Small intestine (tissue), 16 donors: ENCODE measurements at places on chromosomes 5 and 9. TPM values are rescaled to one million over a fixed set of nuclear protein-coding genes. Genes with fewer than 3 reads are reported as not detected.

- H3K36me3 ChIP-seq, result no peaks in the 10 kb centered on the region
- no peaks in the 10 kb centered on the region for H3K27me3 ChIP-seq
- H3K27ac ChIP-seq, result no peak overlapping the region
- no peak for DNase-seq
- H3K4me3 ChIP-seq, result no peak overlapping the region
- no peaks in the 10 kb centered on the region for H3K4me1 ChIP-seq
Measured at GRCh38 chr5:91419136-91419535, 36.0 kb upstream of the ARRDC3 start.

DNA sequence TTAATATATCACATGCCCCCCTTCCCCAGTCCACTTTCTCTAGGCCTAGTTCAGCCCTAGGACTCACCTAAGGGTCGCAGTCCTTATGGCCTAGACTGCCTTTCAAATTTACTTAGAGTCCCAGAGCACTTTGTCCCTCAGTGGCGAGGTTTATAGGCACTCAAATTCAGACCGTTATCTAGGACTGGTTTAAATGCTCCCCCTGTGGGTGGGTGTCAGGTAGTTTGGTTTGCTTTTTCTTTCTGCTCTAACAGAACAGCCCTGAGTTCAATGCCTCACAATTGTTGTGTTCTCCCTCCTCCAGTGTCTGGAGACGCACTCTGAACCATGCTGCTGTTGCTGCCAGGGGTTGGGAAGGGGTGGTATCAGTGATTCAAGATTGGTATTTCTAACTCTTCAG lies 317.1 kb downstream of the MAT2B start:
- H3K36me3 ChIP-seq, result no peaks in the 10 kb centered on the region
- no peak overlapping the region for H3K4me3 ChIP-seq
- H3K4me1 ChIP-seq, result no peaks in the 10 kb centered on the region
- H3K27me3 ChIP-seq, result no peaks in the 10 kb centered on the region
- no peak overlapping the region for H3K27ac ChIP-seq

Gene SARDH
- polyA plus RNA-seq, result 0.51 TPM

DNA sequence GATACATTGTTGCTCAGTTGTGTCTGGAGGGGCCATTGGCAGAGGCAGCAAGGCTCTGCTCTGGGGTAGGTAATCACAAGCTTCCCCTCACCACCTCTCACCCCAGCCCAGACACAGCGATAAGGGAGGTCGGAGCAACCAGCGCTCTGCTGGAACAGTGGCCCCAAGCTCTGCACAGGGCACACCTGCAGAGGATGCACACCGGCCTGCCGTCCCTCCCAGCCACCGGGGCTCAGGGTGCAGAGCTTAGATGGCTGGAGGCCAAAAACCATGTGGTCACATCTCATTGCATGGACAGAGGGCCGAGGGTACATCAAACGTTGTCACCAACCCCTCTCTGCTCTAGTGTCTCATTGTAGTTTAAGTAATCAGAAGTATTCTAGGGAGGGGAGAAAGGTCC lies 95.4 kb upstream of the ICE1 start:
- H3K27me3 ChIP-seq, result no peaks in the 10 kb centered on the region
- H3K4me1 ChIP-seq, result no peaks in the 10 kb centered on the region
- DNase-seq, result no peak
- H3K36me3 ChIP-seq, result no peaks in the 10 kb centered on the region
- H3K4me3 ChIP-seq, result no peak overlapping the region

Gene P4HA2
- polyA plus RNA-seq, result 19.1 TPM
